Hepatocyte (in vitro differentiated cells): ENCODE measurements at places on chromosomes 6 and 20. TPM values are rescaled to one million over a fixed set of nuclear protein-coding genes. Genes with fewer than 3 reads are reported as not detected.

GRCh38 chr6:92047152-92047850 lies 1372.1 kb downstream of the EPHA7 start:
- DNase-seq: no peak

DNA sequence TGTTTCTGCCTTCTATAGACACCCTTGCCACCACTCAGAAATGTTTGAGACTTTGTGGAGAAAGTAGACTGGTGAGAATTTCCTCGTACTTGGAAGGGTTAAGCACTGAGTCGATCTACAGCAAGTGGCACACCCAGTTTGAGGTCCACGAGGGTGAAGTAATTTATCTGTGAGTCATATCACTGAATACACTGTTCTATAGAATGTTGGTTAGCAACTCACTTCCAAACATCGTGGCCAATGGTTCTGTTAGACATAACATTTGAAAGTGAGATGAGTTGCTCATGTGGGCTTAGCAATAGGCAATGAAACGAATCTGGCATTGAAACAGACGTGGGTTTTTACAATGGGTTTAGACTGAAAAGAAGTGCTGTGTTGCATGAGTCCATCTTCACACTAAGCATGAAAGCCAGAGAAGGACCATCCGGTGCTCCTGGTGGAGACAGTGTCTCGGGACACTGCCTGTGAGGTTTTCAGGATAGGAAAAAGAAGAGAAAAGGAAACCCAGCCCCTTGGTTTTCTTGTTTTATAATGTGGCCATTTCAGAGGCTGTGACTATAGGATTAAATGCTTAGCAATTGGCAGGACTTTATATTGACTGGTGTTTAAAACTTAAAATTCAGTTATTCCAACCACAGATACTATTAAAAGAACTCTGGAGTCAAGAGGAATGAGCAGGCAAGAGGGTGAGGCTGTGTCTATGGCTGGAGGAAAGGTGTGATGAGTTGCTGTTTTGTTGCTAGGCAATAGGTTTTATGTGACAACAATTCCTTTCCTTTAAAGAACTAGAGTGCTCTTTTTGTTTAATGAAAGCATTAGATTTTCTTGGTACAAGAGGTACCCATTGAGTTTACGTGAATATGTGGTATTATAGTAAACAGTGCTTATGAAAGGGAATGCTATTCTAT lies 31.0 kb upstream of the EZR start:
- DNase-seq: peak; percentile 85

DNA sequence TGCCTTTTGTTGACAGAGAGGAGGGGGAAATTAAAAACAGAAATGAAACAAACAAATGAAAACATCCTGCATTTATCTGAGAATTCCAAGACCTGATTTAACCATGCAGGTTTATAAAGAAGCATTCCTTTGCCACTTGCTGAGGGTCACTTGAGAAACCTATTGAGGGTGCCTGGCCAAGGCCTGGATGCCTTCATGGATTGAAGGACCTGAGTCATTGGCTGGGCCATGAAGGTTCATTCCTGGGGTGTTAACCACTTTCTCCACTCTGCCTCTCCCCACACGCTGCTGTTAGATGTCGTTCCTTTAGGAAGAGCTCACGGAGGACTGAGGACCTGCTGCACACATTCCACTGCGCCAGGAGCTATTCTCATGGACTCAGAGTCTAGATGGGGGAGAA lies 49.7 kb downstream of the DAAM2 start:
- no peak for DNase-seq

Gene ADGRB3
- 2.0 and 2.2 TPM in 2 replicates for total RNA-seq

DNA sequence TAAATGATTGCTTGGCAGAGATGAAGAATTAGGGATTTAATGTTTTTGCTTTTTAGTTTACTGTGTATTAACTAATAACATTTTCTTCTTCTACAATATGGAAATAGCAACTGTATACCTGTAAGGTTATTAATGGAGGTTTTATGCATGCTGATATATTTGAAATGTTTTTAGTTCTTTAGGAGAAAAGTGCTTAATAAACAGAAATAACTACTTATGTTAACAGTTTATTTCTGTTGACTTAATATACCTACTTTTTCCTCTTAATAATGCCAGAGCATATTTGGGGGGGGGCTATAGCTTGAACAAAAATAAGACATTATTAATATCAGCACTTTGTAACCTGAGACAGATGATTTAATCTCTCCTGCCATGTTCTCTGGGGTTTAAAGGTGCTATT lies 33.6 kb downstream of the PLCB4 start:
- DNase-seq: no peak

Gene MATN4
- 0.57 TPM in 1 of 2 replicates, not detected in the other for total RNA-seq

Gene VNN1
- 1.2 and 1.4 TPM in 2 replicates for total RNA-seq

Gene WFDC10B
- total RNA-seq: 2.6 TPM in 1 of 2 replicates, not detected in the other

DNA sequence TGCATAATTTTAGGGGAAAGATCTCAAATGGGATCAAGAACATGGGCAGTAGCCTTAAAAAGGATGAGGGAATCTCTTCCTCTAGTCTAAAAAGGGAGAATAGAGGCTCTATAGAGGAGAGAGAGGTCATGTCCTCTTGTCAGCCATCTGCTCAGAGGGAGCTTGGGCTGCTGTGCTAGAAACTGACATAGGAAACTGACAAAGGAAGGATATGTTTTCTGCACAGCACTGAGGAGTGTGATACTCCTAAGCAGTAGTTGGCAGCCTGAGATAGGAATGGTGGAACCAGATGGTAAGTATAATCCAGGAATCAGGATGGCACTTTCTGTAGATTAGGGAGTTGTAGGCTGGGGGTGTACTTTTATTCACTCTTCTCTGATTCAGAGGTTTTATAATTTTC lies 59.2 kb downstream of the PTPRA start:
- no peak for DNase-seq

Gene STMND1
- total RNA-seq: 0.27 TPM in 1 of 2 replicates, not detected in the other

Gene CABLES2
- 8.6 and 12.0 TPM in 2 replicates for total RNA-seq

Gene RHAG
- total RNA-seq: not detected in 2 replicates

Gene BTNL2
- not detected in 2 replicates for total RNA-seq

DNA sequence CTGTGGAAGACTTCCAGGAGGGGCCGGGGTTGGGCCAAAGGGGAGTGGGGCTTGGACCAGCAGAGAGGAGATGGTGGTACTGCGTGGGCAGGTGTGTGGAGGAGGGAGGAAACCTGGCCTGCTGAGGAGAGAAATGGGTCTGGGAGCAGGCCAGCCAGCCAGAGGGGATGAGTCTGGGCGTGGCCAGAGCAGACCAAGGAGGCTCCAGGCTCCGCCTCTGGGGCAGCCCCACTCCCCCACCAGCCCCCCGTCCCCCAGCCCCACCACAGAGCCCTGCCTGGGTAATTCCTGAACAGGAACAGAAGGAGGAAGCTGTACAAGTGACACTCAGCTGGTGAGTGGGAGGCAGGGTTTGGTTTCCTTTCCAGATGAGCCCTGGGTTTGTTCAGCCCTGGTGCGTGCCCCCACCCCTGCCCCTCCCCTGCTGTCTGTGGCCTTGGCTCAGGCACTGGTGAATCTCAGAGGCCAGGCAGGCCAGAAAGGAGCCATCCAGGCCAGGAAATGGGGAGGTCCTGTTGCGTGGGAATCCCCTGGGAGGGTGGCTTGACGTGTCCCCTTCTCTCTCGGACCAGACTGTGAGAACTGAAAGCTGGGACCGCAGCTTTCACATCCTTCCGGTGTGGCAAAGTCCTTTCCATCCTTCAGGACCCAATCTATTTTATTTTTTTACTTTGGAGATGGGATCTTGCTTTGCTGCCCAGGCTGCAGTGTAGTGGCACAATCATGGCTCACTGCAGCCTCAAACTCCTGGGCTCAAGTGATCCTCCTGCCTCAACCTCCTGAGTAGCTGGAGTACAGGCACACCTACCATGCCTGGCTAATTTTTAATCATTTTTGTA lies 9.4 kb upstream of the SRC start:
- peak; percentile 44 for DNase-seq

DNA sequence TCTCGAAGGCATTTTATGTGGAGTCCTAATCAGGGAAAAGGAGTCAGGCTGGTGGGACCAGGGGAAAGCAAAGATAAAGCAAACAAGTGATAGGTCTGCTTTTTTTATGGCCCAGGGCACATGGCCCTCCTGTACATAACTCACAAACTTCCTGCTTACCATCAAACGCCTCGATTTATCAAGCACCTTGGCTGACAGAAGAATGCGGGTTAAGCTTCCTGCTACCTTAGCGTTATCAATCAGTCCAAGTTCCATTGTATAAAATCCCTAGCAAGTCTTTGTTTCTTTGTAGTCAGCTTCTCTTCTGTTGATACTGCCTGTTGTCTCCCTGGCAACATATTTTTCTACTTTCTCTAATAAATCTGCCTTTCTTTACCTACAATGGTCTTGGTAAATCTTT lies 4.1 kb upstream of the TRIM27 start:
- peak; percentile 26 for DNase-seq

Gene SAMD10
- total RNA-seq: 1.1 and 1.6 TPM in 2 replicates

- peak; percentile 66 for DNase-seq
These were observed 92.8 kb downstream of the ATRN start for GRCh38 chr20:3563548-3564177.

DNA sequence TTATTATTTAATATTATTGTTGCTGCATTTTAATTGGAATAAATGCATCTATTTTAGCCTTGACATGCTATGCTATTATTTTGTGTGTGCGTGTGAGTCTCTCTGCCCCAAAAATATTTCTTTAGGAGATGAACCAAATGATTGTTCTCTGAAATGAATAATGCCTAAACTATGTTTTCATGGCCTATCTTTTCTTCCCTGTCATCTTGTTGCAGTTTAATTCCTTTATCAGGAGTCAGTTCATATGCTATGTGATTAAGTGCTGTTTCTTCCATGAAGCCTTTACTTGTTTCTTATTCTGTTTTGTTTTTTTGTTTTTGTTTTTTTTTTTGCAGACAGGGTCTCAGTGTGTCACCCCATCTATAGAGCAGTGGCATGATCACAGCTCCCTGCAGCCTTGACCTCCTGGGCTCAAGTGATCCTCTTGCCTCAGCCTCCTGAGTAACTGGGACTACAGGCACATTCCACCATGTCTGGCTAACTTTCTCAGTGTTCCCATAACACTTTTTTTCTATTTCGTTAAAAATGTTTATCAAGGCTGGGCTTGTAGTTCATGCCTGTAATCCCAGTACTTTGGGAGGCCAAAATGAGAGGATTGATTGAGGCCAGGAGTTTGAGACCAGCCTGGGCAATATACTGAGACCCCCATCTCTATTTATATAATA lies 25.7 kb downstream of the TPX2 start:
- DNase-seq: no peak
